CD4-positive, alpha-beta memory T cell (primary cell): ENCODE measurements at places on chromosomes 7 and 10. TPM values are rescaled to one million over a fixed set of nuclear protein-coding genes. Genes with fewer than 3 reads are reported as not detected.

DNA sequence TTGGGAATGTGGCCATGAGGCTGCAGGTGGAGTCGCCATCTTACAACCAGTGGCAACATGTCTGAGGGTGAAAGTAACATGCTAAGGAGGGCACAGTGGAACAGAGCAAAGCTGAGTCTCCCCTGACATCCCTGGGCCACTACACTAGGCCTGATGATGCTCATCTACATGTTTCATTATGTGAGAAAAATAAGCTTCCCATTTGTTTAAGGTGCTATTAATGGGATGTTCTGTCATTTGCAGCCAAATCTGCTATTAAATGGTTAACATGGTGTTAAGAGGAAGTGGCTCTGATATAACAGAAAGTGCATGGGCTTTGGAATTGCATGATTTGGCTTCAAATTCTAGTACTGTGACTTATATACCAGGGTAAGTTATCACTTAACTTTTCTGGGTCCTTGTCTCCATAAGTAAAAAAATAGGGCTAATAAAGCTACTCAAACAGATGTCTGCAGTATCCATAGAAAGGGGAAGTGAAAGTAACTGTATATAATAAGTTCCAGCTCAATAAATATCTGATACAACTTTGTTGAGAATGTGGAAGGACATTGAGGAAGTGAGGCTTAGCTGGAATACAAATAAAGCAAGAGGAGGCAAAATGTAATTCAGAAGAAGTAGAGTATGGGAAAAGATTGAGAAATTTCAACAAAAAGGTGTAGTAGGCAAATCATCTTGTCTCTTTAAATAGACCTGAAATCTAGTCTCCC is 158.9 kb downstream of the RTKN2 start:
- DNase-seq: no peak

DNA sequence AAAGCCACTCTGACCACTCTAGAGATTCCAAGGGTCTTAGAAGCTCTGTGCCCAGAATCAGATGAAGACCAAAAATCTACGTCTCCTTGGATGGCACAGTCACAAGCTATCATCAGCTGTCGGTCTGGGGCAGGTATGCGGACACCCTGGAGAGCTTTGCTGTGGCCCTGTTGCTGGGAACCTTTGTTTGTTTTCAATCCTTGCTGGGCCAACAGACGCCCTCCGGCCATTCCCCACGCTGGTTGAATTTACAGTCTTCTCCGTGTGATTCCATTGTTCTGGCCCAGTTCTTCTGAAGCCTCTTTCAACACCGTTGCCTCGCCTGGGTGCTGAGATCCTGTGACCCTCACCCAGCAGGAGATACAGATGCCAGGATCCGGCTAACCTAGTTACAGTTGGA is 149.4 kb upstream of the PFKP start:
- DNase-seq: no peak

GRCh38 chr7:17120756-17121155 is 177.7 kb upstream of the AHR start:
- DNase-seq: no peak

The CCL24 gene
- not detected for total RNA-seq

DNA sequence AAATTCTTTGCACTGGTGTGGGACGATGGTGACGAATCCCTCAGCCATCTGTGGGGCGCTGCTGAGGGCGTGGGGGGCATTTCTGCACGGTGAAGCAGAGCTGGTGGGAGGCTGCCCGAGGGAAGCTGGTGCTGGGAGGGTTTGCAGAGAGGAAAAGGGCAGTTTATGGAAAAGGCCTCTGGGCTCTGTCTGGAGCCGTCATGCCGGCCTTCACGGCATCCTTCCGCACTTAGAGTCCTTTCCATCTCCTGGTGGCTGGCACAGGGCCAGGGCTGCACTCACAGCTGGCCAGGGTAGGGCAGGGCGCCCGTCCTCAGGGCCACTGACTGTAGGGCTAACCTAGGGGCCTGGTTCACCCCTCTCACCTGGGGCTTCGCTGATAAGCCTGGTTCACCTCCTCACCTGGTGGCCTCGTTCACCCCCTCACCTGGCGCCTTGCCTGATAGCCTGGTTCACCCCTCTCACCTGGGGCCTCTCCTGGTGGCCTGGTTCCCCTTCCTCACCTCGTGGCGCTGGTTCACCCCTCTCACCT is 598 bp upstream of the AMZ1 start:
- no peak for DNase-seq

GRCh38 chr7:17743316-17743715 is 197.0 kb downstream of the SNX13 start:
- DNase-seq: no peak

DNA sequence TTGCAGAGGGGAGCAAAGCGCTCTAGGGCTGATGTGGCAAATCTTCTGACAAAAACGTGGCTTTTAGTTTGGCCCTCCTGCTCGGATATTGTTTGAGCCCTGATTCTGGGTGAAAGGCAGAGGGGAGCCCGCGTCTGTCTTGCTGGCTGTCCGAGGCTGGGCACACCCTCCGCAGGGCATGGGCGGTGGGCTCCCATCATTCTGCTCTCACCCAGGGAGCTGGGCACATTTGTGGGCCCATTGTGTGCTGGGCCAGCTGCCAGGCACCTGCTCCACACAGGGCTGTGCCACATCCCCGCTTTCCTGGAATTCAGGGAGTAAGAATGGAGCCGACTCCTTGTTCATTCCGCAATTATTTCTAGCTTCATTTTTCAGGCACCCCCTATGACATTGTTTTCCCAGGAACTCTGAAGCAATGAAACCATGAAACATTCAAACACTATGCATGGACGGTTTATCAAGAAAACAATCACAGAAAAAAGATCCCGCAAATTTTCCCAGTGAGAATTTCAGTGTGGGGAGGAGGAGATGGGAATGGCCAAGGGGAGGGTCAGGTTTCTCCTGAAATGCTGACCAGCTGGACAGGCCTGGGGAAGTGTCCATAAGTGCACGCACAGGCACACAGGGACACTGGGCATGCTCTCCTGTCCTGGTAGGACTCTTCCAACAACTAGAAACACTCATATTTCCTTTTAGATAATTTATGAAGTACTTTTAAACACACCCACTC is 341.1 kb downstream of the CXCL12 start:
- no peak for DNase-seq

The GNAT3 gene
- not detected for total RNA-seq

- no peak for DNase-seq
Measured at GRCh38 chr7:34156336-34156735, 251.0 kb downstream of the BMPER start.

DNA sequence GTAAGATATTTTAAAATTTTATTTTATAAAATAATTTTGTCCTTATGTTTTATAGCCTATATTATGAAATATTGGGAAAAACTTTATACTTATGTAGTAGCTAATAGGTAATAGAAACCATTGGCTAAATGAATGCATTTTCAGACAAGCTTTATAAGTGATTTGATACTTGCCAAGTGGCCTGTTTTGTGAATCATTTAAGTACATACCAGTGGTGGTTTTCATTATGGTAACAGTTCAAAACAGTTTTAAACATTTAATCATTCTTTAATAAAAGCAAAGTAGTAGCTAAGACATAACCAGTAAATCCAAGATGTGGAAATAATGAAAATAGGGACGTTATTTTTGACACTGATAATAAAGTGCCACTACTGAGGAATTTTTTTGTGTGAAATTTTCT is 182.2 kb downstream of the PHF14 start:
- no peak for DNase-seq

The FAM131B gene
- 0.61 TPM for total RNA-seq

DNA sequence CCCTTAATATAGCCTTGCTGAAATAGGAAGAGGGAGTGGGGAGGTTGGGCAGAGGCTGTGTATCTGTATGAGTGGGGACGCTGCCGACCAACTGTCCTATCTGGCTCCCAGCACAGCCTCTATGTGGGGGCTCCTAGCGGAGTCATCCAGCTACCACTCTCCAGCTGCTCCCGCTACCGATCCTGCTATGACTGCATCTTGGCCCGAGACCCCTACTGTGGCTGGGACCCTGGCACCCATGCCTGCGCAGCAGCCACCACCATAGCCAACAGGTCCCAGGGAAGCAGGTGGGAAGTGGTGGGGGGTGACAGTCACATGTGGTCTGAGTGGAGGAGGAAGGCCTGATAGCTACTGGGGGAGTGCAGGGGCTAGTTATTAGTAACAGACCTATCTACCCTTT is 6.6 kb downstream of the MRPL43 start:
- DNase-seq: no peak

DNA sequence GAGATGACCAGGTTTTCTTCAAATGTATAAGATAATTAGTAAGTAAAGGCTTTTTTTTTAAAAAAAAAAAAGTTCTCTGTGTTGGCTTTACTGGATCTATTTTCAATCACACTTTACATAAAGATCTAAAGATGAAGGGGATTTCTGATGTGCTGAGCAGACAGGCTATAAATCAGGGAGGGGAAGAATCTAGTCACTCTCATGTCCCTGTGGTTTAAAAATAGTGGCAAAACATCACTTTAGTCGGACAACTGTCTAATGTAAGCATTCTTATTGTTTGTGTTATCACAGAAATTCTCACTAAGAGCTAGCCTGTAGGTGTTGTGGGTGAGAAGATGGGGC is 132.7 kb downstream of the ICA1 start:
- peak; percentile 41 for DNase-seq

- no peak for DNase-seq
Measured at GRCh38 chr7:29974286-29974685, 15.3 kb downstream of the SCRN1 start.

- peak; percentile 37 for DNase-seq
Measured at GRCh38 chr10:122495406-122496340, 34.3 kb downstream of the HTRA1 start.

The MPP7 gene
- 24.9 TPM for total RNA-seq

The ETV1 gene
- total RNA-seq: not detected

GRCh38 chr7:19284596-19285300 is 139.5 kb upstream of the FERD3L start:
- no peak for DNase-seq

- peak; percentile 21 for DNase-seq
Measured at GRCh38 chr10:12333380-12334185, 15.8 kb upstream of the CAMK1D start.

The MCM7 gene
- total RNA-seq: 164 TPM

The SUN3 gene
- total RNA-seq: not detected

DNA sequence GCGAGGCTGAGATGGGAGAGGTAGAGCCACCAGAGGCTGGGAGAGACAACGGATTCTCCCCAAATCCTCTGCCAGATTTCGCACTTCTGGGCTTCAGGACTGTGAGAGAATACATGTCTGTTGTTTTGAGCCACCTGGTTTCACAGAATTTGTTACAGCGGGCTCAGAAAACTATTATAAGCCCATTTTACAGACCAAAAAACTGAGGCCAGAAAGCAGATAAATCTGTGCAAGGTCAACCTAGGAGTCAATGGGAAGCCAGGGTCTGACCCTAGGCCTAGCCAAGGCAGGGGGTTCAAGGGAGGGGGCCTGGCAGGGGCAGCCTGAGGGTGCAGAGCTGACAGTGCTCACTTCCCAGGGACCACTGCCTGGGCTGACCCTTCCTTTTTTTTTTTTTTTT is 8.7 kb downstream of the MYL10 start:
- no peak for DNase-seq

GRCh38 chr7:73973091-73973490 is 54.9 kb upstream of the ELN start:
- DNase-seq: no peak

DNA sequence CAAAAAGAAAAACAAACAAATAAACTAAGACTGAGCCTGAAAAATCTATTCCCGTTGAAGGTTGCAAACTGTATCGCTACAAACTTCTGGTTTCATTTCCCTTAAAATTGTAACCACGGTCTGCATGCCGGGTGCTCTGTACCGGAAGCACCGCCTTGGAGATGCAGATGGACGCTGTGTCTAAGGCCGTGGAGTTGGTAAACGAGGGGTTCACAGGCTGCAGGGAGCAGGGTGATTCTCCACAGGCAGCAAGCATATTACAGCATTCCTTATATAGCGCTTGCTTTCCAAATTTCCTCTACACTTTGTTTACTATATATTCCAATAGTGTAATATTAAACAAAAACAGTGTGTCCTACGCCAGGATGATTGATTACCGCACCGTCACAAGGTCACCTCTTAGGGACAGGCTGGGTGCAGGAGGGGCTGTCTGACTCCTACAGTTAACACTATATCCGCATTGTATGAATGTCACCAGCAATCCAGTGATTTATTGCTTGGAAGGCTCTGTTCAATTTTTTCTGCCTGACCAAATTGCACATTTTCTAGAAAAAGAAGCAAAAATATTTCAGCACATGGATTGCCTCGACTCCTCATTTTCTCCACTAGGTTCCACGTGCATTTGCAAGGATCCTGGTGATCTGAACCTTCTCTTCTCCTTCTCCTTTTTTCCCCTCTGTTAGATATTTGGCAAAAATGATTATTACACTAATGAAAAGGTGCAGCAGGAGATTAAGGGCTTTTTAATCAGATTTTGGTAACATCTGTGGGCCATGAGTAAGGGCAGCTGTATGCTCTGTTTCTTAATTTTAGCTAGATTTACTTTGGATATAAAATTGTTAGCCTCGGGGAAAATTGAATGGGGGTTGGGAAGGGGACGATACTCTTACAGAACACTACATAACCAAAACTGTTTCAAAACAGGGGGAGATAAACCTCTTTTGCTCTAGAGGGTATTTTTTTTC is 325.8 kb upstream of the MGMT start:
- no peak for DNase-seq

The FRMPD2 gene
- not detected for total RNA-seq

The RASSF4 gene
- 1.8 TPM for total RNA-seq

DNA sequence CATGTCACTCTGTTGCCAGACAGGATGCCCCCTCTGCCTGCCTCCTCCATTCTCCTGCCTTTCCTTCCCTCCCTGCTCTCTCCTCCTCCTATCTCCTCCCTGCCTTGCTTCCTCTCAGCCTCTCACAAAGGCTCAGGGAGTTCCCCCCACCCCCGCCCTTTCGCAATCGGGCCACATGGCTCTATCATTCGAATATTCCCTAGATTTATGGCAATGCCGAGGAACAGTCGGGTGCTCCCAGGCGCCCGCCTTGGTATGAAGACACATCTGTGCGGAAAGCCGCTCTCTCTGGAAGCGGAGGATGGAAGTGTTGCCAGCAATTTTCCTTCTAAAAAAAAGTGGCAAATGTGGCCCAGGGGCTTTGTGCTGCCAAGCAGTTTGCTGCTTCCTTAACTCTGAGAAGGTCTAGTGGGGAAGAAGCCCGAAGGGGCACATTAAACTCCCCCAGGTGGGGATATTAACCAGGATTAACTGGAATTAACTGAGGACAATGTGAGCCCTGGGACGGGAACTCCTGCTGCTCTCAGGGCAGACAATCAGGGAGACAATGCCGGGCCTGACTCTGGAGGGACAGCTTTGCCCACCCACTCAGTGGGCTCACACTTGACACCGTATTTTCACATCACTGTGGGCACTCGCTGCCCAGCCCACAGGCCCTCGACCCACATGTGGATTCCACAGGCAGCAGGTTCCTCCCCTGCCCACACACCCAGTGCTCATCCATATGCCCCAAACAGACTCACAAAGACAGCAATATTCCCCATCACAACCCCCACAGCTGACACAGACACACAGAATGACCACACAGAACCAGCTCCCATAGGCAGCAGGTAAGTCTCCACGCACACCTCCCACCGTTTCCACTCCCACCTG is 88.4 kb upstream of the SMNDC1 start:
- no peak for DNase-seq

DNA sequence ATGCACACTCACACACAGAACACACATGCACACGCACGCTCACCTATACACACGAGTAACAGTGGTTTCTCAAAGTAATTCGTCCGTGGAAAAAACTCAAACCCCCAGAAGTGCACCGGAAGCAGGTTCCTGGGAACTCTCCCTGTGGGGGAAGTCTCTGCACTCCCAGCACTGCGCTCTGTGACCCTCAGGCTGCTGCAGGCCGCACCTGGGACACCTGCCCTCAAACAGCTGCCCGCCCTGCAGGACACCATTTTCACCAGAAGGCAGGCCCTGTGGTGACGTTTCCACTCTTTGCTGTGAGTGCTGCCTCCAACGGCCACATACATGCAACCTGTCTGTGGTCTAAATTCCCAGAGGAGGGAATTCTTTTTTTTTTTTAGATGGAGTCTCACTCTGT is 21.3 kb downstream of the YKT6 start:
- no peak for DNase-seq
